ENCODE measurements at places on chromosomes 7 and 10.

DNA sequence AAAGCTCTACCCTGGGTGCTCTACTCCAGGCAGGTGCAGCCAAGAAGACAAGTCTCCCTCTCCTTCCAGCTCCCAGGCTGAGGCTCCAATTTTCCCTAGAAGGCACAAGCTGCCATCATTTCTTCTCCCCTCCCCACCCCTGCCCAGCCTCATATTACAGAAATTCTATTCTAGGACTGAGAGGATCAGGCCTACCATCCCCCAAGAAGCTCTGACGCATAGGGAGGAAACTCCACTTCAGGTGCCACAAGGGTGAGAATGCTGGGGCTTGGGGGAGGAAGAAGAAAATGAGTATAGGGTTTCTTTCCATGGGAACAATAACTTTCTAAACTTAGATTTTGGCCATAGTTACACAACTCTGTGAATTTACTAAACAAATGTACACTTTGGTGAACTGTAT, 35.3 kb downstream of the FEZF1 start:
- no peak for DNase-seq

DNA sequence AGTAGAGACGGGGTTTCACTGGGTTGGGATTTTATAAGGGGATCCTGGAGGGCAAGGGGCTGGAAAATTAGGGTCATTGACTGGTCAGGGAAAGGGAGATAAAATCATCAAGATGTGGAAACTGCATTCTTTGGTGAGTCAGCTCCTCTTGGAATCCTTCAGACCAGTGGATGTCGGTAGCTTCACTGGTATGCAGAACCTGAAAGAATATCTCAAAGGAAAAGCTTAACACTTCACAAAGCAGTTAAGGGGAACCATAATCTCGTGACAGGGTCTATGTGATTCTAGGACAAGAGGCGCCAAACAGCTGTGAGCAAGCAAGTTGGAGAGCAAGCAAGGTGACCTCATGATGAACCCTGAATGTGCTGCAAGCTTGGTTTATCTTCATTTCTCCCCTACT, 634.7 kb upstream of the AUTS2 start:
- peak; percentile 6 for DNase-seq

DNA sequence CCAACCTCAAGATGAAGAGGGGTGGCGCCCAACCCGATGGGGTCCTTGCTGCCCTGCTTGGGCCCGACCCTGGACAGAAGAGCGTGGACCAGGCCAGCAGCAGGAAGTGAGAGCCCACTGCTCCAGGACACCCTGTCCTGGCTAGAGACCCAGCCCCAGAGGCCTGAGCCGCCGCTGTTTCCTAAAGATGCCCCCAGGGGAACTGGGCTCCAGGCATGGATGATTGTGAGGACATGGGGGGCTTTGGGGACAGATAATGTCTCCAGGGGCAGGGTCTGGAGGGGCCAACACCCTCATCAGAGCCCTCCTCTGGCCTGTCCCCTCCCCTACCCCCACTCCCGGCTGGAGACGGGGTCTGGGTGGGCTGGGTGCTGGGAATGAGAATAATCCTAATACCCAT, 71.7 kb downstream of the MYL10 start:
- no peak for DNase-seq

DNA sequence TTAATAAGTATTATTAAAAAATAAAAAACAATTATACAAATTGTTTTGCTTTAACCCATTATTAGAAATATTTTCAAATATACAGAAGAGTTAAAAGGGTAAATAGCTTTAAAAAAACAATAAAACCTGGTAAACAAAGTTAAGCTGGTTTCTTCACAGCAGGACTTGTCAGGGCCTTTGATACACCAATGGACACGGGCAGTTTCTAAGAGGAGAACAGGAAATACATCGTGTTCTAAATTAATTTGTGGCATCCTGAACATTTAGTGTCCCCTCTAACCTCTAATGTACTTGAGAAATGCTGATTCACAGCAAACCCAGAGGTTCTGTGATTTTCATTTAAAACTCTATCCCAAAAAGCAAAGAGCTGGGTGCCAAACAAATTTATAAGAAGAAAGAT, 80.8 kb downstream of the RAB11FIP2 start:
- no peak for DNase-seq

DNA sequence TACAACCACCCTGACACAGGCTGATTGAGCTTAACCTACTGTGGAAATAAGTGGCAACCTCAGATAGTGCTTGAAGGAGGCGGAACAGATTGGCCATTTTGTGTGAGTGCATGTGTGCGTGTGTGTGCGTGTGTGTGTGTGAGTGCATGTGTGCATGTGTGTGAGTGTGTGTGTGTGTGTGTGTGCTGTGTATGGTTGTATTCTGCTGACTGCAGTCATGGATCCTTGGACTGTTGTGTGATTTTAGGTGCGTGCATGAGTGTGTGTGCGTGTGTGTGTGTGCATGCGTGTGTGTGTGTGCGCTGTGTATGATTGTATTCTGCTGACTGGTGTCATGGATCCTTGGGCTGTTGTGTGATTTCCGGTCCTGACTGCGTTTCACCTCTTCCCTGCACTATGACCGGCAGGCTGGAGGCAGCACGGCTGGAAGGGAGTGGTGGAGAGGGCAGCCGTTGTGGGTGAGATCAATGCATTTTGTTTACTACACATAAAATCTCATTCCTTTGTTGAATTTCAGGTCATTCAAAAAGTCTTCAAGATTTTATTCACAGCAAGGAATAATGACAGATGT, 6.3 kb downstream of the IQCE start:
- DNase-seq: peak; percentile 81

DNA sequence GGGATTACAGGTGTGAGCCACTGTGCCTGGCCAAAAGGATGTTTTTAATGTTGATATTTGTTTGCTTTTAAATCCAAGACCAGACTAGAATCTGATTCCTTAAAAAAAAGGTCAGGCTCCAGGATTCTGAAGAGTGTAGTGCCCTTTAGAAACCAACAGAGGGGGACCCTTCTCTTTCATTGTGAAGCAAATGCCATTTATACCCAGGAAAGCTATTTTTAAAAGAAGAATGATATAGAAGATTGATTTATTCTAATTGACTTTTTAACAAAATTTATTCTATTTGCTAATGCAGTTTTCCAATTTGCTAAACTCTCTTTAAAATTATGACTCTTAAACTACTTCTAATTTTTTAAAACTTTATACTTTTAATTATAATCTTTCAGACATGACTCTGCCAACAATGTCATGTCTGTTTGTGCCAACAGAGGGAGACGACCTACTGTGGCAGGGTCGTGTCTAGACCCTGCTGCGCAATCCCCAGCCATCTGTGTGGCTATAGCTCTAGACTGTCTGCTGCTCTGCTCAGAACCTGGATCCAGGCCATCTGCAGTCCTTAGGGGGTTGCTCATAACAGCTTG, 201.0 kb upstream of the IMMP2L start:
- DNase-seq: peak; percentile 22
